Bone marrow (tissue), 2 donors: ENCODE measurements at places on chromosomes 2 and 18.

DNA sequence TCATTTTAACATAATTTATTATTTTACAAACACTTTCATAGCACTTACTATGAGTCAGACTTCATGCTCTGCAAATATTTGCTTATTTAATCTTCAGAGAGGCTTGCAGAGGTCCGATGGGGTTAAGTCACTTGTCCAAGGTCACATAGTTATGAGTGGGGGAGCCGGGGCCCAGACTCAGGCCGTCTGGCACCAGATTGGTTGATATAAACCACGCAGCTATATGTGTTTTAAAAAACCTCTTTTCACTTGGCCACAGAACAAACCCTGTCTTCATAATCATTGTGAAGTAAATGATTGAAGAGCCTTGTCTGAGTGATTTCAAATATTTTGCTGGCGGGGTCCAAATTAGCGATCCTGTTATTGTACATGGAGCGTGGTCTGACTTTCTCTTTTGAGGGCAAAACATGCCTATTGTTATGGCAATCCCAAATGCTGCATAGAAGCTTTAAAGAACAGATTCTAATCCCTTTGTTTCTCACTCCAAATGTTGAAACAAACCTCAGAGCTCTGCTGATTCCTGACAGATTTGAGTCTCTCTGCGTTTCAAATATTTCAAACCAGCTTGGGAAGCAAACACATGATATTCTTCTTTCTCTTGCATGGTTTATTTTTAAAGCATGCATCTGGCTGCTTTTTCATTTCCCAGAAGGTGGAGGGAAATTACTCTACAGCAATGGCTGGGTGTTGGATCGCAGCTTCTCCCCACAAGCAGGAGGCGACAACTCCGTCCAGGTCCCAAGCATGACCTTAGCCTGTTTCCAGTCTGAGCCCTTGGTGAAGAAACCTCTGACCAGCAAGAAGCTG, 142.4 kb downstream of the DDX1 start:
- DNase-seq = no peak

DNA sequence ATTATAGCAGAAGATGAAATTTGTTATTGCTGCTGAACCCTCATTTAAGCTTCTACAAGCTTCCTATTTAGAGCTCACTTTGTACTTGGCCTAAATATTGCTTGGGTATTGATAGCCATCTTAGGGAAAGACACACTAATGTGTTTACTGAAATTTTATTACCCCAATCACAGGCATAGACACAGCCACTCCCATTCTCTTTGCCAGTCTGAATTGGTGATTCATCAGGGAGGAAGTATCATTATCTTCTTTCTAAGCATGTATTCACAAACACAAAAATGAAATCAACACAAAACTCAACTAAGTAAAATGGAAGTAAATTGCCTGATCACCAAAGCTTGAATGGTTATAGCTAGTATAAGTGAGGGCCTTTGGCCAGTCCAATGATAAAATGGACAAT, 666.3 kb downstream of the TSN start:
- no peak for DNase-seq

- DNase-seq = no peak
Measured at GRCh38 chr18:12701161-12701560, 1.4 kb downstream of the CEP76 start.

GRCh38 chr2:44197816-44198215, 29.1 kb downstream of the PPM1B start:
- no peak for DNase-seq

DNA sequence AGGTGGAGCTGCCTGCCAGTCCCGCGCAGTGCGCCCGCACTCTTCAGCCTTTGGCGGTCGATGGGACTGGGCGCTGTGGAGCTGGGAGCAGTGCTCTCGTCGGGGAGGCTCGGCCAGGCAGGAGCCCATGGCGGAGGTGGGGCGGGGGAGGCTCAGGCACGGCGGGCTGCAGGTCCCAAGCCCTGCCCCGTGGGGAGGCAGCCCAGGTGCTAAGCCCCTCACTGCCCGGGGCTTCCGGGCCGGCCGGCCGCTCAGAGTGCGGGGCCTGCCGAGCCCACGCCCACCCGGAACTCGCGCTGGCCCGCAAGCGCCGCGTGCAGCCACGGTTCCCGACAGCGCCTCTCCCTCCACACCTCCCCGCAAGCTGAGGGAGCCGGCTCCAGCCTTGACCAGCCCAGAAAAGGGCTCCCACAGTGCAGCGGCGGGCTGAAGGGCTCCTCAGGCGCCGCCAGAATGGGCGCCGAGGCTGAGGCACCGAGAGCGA, 316.4 kb downstream of the RND3 start:
- no peak for DNase-seq

DNA sequence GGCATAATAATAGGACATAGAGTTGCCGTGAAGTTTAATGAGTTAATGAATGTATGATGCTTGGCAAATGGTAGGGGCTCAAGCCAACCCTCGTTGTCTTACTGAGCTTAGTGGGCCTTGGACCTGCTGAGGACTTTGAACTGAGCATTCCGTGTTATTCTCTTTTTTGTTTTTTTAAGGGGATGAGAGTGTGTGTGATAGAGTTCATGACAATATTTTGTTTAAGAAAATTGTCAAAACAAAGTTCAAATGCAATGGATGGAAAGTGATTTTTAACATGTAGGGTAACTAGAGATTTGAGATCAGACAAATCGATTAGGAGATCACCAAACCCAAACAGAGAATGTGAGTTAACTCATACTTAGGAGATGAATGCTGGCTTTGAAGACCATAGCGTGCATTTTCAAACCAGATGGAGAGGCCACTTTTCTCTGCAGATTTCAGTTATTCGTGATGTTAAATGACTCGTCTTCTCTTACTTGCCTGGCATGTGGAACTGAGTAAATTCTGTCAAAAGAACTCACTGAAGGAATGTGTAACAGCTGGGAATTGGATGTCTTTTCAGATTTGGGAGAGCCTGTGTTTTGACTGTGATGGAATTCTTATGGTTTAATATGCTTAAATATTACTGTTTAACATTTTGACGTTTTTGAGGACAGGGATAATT, 88.7 kb downstream of the NEDD4L start:
- no peak for DNase-seq

DNA sequence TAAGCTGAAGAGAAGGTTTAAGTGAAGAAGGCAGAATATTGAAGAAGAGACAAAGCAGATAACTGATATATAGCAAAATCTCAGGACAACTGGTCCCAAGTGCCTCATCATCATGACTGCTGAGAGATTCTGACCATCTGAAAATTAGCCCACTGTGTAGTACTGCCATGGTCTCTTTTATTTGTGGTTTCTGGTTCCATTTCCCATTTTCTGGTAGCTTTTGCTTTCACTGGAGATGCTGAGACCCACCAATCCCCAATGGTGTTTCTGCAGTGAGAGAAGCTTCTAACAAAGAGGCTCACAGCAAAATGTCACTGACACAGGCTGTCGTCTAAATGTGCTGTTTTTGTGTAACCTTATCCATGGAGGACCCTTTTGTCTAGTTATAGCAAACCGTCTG, 79.5 kb downstream of the TMEM163 start:
- no peak for DNase-seq

GRCh38 chr2:19775838-19776237, 125.9 kb downstream of the TTC32 start:
- no peak for DNase-seq

DNA sequence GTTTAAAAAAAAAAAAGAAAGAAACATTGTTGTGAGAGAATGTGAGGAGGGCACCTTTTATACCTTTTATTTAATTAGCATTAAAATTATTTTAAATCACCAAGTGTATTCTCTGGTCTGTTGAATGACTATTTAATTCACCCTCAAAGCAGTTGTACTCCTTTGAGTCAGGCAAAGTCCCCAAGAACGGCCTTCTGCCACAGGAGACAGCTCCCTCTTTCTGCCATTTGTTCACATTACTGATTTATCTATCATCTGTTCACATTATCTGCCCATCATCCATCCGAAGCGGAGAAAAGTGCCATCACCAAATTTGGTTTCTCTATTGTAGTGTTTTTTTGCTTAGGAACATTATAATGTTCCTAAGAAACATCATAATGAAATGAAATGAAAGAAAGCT, 240.7 kb upstream of the DPP10 start:
- DNase-seq = no peak

DNA sequence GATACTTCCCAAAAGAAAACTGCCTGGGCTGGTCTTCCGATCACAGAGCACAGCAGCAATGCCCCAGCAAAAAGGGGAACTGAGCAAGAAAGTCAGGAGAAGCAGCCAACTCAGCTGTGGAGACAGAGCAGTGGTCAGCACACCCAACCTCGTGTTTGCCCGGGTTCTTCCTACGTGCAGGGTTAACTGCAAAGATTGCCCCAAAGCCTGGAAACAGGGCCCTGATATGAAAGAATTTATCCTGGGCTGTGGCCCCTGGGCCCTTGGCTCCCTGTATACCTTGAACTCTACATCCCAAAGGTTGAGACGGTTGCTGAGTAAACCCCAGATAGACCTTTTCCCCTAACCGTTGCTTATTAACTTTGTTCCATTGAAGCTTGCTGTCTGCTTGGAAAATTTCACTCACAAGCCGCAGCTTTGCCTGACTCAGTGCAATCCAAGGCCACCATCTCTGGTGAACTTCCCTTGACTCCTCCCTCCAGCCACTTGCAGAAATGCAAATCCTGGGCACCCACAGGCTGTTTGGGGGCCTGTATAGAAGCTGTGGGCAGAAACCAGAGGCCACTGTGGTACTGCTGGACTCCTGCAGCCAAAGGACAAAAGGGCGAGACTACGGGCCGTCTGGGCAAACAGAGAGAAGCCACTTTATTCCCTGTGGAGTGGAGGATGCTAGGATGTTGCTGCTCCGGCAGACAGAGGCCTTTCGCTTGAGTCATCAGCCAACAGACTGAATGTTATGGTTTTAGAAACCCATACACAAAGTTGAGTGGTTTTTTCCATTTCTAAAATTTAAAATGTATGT, 18.2 kb downstream of the NRP2 start:
- DNase-seq = no peak

- DNase-seq = no peak
Measured at GRCh38 chr18:56043641-56044061, 455.7 kb upstream of the TCF4 start.

DNA sequence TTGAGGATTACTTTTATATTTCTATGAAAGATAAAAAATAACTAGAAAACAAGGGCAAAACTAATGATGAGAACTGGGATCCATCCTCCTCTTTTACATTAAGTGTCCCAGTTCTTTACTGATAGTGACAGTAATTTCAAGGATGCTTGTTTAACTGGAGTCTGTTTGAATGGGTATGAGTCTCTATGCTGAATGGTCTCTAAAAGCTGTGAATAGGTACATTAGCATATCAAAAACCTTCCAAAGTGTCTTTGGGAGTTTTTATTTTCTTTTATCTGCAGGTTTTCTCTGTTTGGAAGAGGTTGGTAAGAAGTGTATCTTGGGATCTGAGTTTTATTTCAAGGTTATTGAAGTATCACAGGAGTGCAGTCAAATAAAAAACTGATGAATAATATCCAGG, 30.0 kb downstream of the DSEL start:
- no peak for DNase-seq

GRCh38 chr2:215664847-215665525, 229.1 kb upstream of the FN1 start:
- DNase-seq = no peak

- DNase-seq = no peak
Measured at GRCh38 chr2:8860239-8860638, 22.8 kb upstream of the KIDINS220 start.

- DNase-seq = no peak
Measured at GRCh38 chr2:197959383-197959782, 155.0 kb downstream of the PLCL1 start.

GRCh38 chr2:162044586-162044985, 29.4 kb downstream of the DPP4 start:
- no peak for DNase-seq

GRCh38 chr2:166901336-166901735, 13.1 kb downstream of the XIRP2 start:
- no peak for DNase-seq

- no peak for DNase-seq
Measured at GRCh38 chr2:79235135-79235534, 75.6 kb upstream of the REG3A start.

- DNase-seq = peak; percentile 8
Measured at GRCh38 chr2:40554665-40555294, 102.9 kb upstream of the SLC8A1 start.

- no peak for DNase-seq
Measured at GRCh38 chr2:65275141-65275915, 47.7 kb downstream of the ACTR2 start.

- DNase-seq = no peak
Measured at GRCh38 chr2:99448556-99448955, 41.3 kb downstream of the REV1 start.

DNA sequence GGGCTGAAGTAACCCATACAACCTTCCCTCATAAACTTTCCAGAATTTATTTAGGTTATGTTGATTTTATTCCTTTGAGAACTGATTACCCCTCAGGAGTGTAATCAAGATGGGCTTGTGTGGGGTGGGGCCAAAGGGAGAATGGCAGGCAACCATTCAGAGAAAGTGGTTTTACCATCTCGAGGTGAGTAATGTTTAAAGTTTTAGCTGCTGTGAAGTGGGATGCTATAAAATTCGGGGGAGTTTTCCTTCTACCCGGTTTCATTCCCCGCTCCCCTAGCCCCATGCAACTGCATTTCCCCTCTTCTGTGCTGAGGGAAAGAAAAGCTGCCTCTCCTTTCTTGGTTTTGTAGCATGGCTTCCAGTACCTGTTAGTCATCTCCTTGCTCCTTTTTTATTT, 34.7 kb downstream of the MAP4K4 start:
- DNase-seq = no peak

DNA sequence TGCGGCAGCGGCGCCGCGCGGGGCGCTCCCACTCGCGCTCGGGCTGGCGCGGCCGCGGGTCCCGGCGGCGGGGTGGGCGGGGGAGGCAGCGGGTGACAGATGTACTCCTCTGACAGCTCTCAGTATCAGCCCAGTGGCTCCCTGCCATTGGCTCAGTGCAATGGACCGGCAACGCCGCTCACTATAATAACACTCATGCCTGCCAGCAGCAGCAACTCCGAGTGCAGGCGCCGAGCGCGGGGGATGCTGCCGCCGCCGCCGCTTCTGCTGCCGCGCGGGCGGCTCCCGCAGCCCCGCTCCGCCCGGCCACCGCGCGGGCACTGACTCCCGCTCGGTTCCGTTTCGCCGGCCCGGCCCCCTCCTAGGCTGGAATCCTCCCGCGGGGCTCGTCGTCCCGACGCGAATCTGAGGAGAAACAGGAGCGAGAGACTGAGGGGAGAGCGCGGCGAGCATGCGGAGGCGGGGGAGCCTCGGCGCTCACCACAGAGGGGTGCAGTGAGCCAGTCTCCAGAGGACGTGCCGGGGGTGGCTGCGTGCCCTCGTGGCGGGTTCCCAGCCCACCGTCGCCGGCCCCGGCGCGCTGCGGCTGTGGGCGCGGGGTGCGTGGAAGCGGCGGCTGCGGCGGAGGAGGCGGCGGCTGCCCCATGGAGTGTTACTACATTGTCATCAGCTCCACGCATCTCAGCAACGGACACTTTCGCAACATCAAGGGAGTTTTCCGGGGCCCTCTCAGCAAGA, at the start of gene ZNF804A:
TSS of gene ZNF804A (plus strand) at position 214 of the 738 bp plus-strand sequence. CDS start at position 645, 431 bp downstream.
- DNase-seq = no peak

- no peak for DNase-seq
Measured at GRCh38 chr18:8471372-8471771, 137.9 kb upstream of the RAB12 start.

DNA sequence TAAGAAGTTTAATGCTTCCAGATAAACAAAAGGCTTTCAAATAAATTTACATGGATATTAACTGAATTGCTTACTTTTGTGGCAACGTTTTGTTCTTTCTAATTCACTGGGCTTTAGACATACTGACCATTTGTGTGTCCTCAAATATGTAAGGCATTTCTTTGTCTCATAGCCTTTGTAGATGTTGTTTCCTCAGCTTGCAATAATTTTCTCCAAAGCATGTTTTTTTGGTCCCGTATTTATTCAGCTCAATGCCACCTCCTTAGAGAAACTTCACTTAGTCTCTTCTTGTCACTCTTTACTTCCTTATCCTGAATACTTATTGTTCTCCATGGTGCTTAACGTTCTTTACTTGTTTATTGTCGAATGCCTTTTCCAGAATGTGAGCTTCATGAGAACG, 98.5 kb downstream of the NUP35 start:
- no peak for DNase-seq
